ENCODE measurements at places on chromosomes 7 and 10.
A peak's percentile ranks its signal among the peaks of the same experiment; 100 is the strongest.

DNA sequence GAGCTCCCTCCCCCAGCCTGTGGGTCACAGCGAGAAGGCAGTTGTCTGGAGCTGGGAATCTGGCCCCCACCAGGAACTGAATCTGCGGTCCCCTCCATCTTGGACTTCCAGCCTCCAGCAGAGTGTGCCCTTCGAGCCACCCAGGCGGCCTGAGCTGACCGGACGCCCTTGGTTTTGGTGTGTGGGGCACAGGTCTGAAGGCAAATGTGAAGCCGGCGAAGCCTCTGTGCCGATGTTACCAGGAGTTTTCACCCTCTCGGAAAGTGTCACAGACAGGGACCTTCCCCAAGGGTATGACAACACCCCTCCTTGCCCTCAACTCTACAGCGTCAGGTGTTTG lies 109.1 kb downstream of the DNAJB6 start:
- H3K4me3 ChIP-seq: no peak overlapping the region
- H3K27ac ChIP-seq: no peak overlapping the region
- no peaks in the 10 kb centered on the region for H3K4me1 ChIP-seq
- DNase-seq: no peak
- peaks cover 2% of the 10 kb centered on the region for H3K27me3 ChIP-seq

DNA sequence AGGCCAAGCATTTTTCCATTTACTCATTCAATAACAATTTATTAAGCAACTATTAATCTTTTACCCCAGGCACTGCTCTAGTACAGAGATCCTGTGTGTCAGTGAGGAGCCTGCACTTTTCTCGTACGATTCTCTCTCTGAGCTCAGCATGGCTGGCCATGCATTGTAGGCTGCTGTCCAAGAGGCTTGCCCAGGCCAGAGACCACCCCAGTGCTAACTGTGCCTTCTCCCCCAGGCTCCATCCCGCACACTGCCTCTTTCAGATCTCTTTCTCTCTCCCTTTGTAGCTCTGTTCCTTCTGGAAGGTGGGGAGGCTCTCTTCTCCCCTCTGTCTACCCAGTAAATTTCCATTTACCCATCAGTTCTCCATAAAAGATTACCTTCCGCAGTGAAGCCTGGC lies 101.0 kb upstream of the IKZF1 start:
- no peak overlapping the region for H3K27ac ChIP-seq
- DNase-seq: no peak
- H3K36me3 ChIP-seq: no peaks in the 10 kb centered on the region
- no peak overlapping the region for H3K4me3 ChIP-seq

- peak overlapping the region; percentile 25 for H3K27ac ChIP-seq
- H3K27me3 ChIP-seq: no peaks in the 10 kb centered on the region
- DNase-seq: no peak
- peak overlapping the region; percentile 12 for H3K4me3 ChIP-seq
- H3K36me3 ChIP-seq: no peaks in the 10 kb centered on the region
Observed at GRCh38 chr10:119087271-119087882, 6.8 kb upstream of the EIF3A start.

GRCh38 chr7:135368416-135369186 lies 135.0 kb downstream of the STRA8 start:
- no peak overlapping the region for H3K4me3 ChIP-seq
- no peak for DNase-seq
- peaks cover 21% of the 10 kb centered on the region for H3K36me3 ChIP-seq
- no peak overlapping the region for H3K27ac ChIP-seq

- DNase-seq: no peak
- no peak overlapping the region for H3K4me3 ChIP-seq
- H3K36me3 ChIP-seq: peaks cover 8% of the 10 kb centered on the region
- H3K27ac ChIP-seq: no peak overlapping the region
- no peaks in the 10 kb centered on the region for H3K27me3 ChIP-seq
Observed at GRCh38 chr10:50390302-50390701, 139.0 kb upstream of the ASAH2 start.

DNA sequence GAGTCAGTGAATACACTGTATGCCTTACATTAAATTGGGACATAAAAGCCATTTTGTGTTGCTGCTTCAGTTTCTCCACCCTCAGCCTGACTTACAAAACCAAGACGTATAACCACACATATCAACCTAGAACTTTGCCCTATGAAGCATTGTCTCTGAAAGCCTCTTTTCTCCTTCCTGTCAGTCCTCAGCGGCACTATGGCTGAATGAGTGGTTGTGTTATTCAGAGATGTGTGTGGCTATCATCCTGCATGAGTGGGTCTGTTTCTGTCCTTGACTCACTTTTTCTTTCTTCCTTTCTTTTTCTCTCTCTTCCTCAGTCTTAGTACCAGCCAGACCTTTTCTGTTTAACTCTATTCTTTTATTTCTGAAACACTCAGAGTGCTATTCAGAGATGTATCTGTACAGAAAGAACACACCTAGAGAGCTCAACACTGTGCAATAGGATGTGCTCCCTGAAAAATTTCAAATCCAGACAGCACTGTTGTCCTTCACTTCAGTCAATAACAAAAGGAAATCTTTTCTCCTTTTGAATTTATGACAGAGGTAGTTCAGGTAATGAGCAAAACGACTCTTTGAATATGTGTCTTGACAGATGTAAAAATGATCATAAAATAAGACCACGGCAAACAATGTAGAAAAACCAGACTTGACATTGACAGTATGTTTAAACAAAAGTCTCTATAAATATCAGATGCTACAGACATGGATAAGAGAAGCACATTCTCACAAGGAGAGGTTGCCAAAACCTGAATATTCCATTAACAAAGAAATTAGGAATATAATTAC lies 163.3 kb upstream of the FEZF1 start:
- no peaks in the 10 kb centered on the region for H3K4me1 ChIP-seq
- H3K27ac ChIP-seq: no peak overlapping the region
- no peak overlapping the region for H3K4me3 ChIP-seq
- H3K27me3 ChIP-seq: no peaks in the 10 kb centered on the region
- DNase-seq: no peak

DNA sequence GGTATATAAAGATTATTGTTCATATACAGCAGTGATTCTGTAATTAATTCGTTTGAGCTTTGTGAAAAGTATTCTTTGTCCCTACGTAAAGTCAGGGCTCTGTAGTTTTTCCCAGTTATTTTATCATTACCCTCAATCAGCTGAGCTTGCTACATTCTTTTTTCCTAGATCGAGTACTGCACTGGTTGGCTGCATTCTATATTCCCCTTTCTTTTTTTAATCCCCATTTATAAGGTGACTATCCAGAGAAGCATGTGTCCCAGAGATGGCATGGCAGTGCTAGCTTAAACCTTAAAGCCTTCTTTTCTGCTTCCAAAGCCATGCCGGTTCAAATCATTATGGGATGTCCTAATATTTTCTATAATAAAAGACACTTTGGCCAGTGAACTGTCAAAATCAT lies 230.1 kb upstream of the CELF2 start:
- no peak overlapping the region for H3K27ac ChIP-seq
- no peaks in the 10 kb centered on the region for H3K4me1 ChIP-seq
- H3K36me3 ChIP-seq: no peaks in the 10 kb centered on the region

GRCh38 chr10:127153181-127153580 lies 43.2 kb downstream of the INSYN2A start:
- no peaks in the 10 kb centered on the region for H3K27me3 ChIP-seq
- no peak for DNase-seq
- H3K27ac ChIP-seq: no peak overlapping the region
- no peak overlapping the region for H3K4me3 ChIP-seq
- H3K36me3 ChIP-seq: no peaks in the 10 kb centered on the region
- H3K4me1 ChIP-seq: no peaks in the 10 kb centered on the region

GRCh38 chr10:119252051-119252465 lies 44.7 kb downstream of the GRK5 start:
- H3K36me3 ChIP-seq: peaks cover 15% of the 10 kb centered on the region
- no peak for DNase-seq
- H3K4me1 ChIP-seq: peaks cover 38% of the 10 kb centered on the region
- H3K4me3 ChIP-seq: no peak overlapping the region
- H3K27me3 ChIP-seq: no peaks in the 10 kb centered on the region

DNA sequence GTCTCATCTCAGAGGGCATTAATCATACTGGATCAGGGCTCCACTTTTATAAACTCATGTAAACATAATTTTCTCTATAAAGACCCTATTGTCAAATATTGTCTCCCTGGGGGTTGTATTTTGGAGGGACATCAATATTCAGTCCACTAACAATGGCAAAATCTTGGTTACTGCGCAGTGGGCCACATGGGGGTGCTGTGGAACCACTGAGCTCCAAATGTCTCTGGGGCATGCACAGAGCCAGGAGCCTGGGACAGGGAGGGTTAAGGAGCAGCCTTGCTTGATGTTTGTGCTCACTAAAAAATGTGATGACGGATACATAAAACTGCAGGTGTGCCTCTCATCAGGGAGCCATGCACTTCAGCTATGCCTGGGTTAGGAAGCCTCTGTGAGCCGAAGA lies 62.1 kb upstream of the PRSS58 start:
- peaks cover 14% of the 10 kb centered on the region for H3K27me3 ChIP-seq
- no peaks in the 10 kb centered on the region for H3K36me3 ChIP-seq
- no peak overlapping the region for H3K27ac ChIP-seq
- H3K4me3 ChIP-seq: no peak overlapping the region
- no peak for DNase-seq

DNA sequence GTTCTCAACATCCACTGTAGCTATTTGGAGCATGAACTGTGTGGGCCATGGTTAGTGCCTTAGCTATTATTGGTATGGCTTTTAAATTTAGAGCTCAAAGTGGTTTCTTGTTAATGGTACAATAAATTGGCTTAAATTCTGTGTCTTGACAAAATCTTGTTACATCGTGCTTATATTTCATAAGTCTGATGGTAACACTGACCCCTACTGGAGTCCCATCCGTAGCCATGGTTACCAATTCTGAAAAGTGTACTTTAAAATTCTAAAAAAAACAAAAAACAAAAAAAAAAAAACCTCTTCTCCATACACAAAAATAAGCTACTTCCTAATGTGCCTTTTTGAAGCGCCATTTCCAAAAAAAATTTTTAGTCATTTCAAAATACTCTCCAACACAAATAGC lies 6.4 kb upstream of the RPP30 start:
- H3K36me3 ChIP-seq: no peaks in the 10 kb centered on the region
- DNase-seq: no peak
- peaks cover under 1% of the 10 kb centered on the region for H3K4me1 ChIP-seq
- H3K4me3 ChIP-seq: no peak overlapping the region

DNA sequence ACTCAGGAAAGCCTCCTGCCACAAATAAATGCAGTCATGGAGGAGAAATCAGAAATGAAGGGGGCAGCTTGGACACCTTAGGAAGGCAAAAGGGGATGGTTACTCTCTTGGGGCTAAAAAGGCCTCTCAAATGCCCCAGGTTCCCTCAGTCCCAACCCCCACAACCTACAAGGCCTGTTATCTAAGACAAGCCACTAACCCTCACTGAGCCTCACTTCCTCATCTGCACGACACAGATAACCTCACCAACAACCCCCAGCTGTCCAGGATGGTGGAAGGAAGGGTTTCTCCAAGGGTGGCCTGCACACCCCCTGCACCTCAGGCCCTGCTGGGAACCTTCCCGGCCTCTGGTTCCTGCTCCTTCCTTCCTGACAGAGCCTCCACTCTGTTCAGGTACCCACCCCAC lies 29.2 kb downstream of the SORBS1 start:
- no peak for DNase-seq
- no peak overlapping the region for H3K27ac ChIP-seq
- H3K27me3 ChIP-seq: peaks cover 3% of the 10 kb centered on the region
- no peaks in the 10 kb centered on the region for H3K4me1 ChIP-seq
- no peak overlapping the region for H3K4me3 ChIP-seq

- H3K36me3 ChIP-seq: no peaks in the 10 kb centered on the region
- no peaks in the 10 kb centered on the region for H3K4me1 ChIP-seq
- H3K27ac ChIP-seq: no peak overlapping the region
- DNase-seq: no peak
- H3K27me3 ChIP-seq: no peaks in the 10 kb centered on the region
Observed at GRCh38 chr7:46186131-46186530, 265.1 kb upstream of the IGFBP3 start.

- peaks cover 5% of the 10 kb centered on the region for H3K36me3 ChIP-seq
- no peak overlapping the region for H3K4me3 ChIP-seq
- H3K27me3 ChIP-seq: no peaks in the 10 kb centered on the region
- H3K4me1 ChIP-seq: no peaks in the 10 kb centered on the region
Observed at GRCh38 chr10:3999642-4000041, 214.6 kb upstream of the KLF6 start.

- no peak for DNase-seq
- H3K36me3 ChIP-seq: no peaks in the 10 kb centered on the region
- H3K27me3 ChIP-seq: peaks cover 11% of the 10 kb centered on the region
- H3K27ac ChIP-seq: no peak overlapping the region
- H3K4me1 ChIP-seq: no peaks in the 10 kb centered on the region
- no peak overlapping the region for H3K4me3 ChIP-seq
Observed at GRCh38 chr10:86252079-86252478, 114.5 kb downstream of the GRID1 start.

DNA sequence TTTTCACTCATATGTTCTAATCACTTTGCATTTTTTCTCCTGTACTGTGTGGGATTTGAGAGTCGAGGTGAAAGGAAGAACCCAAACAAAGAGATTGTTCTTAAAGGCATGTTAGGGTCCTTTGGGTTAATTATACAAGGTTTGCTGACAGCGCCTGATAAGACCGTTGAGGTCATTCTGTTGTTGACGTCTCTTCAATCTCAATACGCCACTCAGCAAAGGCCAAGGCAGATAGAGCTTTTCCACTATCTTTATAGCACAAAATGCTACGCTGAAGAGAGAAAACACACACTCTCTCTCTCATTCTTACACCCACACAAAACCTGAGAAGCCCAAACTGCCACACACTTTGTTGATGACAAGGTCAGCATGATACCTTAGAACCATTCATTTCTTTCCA lies 228.7 kb downstream of the CNTNAP2 start:
- H3K4me1 ChIP-seq: no peaks in the 10 kb centered on the region
- H3K36me3 ChIP-seq: no peaks in the 10 kb centered on the region
- DNase-seq: no peak
- no peak overlapping the region for H3K27ac ChIP-seq

- no peak overlapping the region for H3K27ac ChIP-seq
- DNase-seq: no peak
- no peaks in the 10 kb centered on the region for H3K36me3 ChIP-seq
- H3K4me3 ChIP-seq: no peak overlapping the region
- H3K27me3 ChIP-seq: no peaks in the 10 kb centered on the region
- no peaks in the 10 kb centered on the region for H3K4me1 ChIP-seq
Observed at GRCh38 chr10:106107706-106108105, 1056.8 kb downstream of the SORCS1 start.

DNA sequence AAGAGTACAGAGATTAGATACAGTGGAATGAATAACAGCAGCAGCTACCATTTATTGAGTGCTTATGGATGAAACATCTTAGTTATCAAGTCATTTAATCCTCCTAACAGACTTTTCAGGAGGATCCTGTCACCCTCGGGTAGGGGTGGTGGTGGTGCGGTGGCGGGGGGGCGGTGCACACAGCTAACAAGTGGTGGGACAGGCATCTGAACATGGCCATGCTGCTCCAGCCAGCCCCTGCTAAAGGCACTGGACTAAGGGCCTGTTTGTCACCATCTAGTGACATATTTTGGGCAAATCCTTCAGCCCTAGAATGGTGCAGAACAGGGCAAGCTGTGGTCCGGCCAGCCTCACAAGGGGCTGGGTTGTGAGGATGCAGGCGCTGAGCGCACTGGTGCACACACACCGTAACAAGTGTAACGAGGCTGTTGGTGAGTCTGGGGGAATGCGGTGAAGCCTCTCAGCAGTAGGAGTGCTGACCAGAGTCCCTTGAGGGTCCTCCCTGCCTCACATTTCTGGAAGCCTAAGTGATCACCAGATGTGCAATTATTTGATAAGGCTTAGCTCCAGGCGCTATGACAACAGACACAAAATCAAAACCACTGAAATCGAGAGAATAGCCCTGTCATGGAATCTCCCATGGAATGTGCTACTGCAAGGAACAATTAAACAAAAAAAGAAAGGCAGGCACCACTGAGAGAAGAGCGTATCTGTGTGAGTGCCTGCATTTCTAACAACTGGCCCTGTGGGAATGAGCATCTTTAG lies 102.2 kb downstream of the RNF216 start:
- peaks cover 13% of the 10 kb centered on the region for H3K36me3 ChIP-seq
- H3K4me3 ChIP-seq: no peak overlapping the region
- DNase-seq: no peak
- peaks cover 65% of the 10 kb centered on the region for H3K4me1 ChIP-seq
- H3K27ac ChIP-seq: peak overlapping the region; percentile 87
